ENCODE measurements at places on chromosomes 2 and 18.

DNA sequence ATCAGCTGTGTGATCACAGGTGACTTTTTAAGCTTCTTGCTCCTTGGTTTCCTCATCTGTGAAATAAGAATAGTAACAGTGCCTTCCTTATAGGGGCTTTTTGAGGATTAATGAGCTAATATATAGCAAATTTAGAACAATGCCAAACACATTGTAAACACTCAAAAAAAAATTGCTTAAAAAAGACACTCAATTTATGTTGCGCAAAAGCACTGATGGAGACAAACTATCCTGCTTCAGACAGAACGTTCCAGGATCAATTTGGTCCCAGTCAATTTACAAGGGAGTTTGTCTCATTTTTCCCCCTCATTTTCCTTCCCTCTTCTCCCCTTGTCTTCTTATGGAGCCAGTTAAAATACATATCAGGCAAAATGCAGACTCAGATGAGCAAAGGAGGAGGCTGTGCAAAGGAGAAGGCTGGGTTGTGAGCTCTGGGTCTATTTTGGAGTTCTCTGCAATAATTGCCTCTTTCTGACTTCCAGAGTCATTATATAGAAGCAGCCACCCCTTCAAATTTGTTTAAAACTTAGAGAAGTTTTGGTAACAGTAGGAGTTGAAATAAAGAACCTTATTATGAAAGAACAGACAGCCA is 83.7 kb downstream of the SOCS6 start:
- DNase-seq: no peak

GRCh38 chr2:127437781-127438726 is 19.8 kb downstream of the PROC start:
- no peak for DNase-seq

DNA sequence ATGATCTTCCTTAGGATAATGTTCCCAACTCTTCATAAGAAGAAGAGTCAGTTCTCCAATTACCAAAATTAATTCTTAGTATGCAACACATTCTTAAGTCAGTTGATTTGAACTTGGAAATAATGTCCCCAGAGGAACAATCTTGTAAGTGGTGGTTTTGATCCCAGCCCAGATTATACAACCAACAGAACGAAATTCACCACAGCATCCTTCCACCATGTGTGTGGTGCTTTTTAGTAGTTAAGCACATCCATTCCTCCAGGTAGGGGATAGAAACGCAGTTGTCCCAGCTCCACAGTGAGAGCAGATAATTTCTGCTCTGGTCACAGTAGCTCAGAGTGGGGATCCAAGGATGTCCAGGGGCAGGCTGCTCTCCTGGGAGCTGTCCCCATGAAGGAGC is 161.7 kb upstream of the SLC39A10 start:
- DNase-seq: no peak

GRCh38 chr2:34949316-34949715 is 1350.2 kb upstream of the FAM98A start:
- DNase-seq: no peak

- DNase-seq: no peak
Measured at GRCh38 chr2:127403460-127403859, 14.8 kb upstream of the PROC start.

DNA sequence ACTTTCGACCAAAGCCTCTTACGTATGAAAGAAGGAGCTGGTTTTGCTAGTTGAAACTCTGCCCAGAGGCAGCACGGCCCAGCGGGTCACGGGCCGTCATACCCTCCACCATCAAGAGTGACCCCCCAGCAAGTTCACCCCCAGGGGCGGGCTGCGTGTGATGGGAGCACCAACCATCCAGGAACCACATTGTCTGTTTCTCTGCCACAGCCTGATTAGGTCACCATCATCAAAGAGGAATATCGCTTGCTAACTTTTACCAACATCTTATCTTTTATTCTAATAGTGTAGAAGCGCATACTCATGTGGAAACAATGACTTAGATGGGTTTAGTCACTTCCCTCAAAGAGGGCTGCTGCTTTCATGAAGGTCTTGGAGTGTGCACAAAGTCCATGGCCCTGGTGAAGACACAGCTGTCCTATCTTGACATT is 116.6 kb upstream of the SMIM21 start:
- DNase-seq: no peak

DNA sequence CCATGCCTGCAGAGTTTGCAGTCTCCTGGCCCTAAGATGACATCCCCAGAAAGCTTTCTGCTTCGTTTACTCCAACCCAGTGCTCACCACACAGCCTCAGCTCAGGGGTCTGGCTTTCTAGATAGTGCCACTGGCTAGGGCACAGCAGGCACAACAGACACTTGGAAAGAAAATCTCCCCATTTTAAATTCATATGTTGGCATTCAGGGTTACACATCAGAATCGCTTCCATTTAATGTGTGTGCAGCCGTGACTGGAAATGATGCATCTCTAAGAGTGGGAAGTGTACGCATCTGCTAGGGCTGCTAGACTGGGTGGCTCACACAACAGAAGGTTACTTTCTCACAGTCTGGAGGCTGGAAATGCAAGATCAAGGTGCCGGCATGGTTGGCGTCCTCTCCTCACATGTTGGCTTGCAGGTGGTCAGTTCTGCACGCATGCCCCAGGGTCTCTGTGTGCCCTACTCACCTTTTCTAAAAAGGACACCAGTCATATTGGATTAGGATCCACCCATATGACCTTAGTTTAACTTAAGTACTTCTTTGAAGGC is 329.4 kb upstream of the RAB12 start:
- DNase-seq: no peak

DNA sequence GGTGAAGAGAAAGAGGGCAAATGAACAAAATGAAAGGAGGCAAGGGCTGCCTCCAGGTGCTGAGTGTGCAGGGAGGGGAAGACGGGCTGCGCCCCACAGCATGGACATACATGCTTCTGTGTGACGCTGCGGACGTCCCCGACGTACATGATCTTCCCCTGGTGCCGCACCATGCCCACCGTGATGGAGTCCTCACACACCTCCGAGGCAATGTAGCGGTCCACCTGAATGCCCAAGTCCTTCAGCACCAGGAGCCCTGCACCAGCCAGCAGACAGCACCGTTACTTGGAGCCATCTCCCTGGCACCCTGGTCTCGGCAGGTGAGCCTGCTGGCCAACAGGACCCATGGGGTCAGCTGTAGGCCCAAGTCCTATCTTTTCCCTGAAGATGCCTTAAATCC is 73.1 kb upstream of the POMC start:
- no peak for DNase-seq

DNA sequence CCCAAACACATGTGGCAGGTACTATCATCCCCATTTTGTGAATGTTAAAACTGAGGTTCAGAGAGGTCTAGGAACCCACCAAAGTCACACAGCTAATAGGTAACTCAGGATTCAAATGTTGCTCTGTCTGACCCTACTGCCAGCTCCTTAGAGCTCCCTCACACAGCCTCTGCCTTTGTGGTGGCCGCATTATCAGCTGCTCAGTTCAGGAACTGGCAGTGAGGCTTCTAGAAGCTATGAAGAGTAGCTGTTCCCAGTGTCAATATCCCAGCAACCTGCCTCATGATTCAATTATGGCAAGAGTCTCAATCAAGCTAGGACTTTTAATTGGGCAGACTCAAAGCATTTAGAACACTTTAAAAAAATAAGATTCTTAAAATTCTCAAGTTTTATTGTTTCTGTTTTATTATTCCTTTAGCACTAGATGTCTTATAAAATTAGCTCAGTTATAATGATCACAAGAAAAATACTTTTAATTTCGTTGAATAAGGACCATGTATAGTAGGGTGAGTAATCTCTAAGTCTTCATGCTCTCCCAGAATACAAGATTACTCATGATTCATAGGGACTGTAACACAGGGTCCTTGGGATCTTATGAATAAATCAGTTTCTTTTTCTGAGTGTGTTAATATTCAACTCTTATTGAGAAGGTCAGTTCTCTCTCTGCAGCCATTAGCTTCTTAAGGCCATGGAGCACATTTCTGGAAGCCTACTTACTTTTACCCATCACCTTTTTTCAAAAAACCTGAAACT is 342.7 kb downstream of the RND3 start:
- DNase-seq: no peak

GRCh38 chr2:135162786-135163185 is 110.7 kb downstream of the RAB3GAP1 start:
- DNase-seq: no peak

DNA sequence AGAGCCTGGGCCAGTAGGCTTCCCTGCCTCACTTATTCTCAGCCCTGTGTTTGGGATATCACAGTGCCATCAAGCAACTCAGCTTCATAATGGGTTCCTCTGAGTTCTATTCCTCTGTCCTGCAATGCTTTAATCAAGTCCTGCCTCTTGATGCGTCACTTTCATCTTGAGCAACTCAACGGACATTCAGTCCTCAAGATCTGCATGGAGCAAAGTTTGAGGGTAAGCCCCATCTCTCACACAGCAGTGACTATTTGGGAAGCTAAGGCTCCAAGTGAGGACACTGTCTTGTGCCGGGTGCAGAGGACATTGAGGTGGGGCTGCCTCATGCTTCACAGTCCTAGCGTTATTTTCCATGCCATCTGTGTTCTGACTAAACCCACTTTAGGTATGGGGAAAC is 50.9 kb upstream of the PLB1 start:
- DNase-seq: no peak

GRCh38 chr2:133418021-133418420 is 150.2 kb downstream of the NCKAP5 start:
- no peak for DNase-seq

- DNase-seq: no peak
Measured at GRCh38 chr2:166487171-166487570, 6.9 kb downstream of the SCN7A start.

DNA sequence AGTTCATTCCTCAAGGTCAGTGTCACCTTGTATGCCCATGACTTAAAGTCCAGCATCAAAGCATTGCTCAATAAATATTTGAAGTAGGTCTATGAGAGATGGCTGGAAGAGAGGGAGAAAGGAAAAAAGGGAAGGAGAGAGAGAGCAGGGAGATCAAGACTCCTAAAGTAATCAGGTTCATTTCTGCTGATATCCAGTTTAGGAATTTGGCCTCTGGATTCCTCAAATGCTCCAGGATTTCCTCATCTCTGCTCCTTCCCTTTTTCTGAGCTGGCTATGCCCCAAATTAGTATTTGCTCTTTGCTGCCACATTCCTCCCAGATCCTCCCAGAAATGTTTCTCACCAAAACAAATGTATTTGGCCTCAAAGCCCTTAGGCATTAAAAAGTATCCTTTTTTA is 739.4 kb upstream of the CHAC2 start:
- no peak for DNase-seq

- DNase-seq: no peak
Measured at GRCh38 chr18:44579745-44580144, 100.9 kb upstream of the SETBP1 start.

GRCh38 chr2:128666596-128666995 is 347.9 kb upstream of the HS6ST1 start:
- DNase-seq: no peak

DNA sequence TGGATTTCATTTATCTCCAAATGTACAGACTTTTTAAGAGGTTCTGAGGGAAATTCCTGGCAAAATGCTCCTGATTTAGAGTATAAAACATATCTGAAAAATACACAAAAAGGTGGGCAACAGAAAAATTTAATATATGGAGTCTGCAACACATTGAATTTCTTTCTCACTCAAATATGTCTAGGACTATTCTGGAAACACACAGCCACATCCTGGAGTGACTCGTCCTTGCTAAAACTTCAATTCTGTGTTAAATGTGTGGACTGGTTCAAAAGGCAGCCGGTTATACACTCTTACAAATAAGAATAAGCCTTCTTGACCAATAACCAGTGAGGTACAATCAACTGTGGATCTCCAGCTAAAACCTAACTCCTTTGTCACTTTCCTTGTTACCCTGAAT is 44.1 kb upstream of the RND3 start:
- no peak for DNase-seq

GRCh38 chr18:36041146-36041545 is 26.2 kb downstream of the RPRD1A start:
- no peak for DNase-seq

- no peak for DNase-seq
Measured at GRCh38 chr2:190849774-190850173, 30.8 kb upstream of the GLS start.

DNA sequence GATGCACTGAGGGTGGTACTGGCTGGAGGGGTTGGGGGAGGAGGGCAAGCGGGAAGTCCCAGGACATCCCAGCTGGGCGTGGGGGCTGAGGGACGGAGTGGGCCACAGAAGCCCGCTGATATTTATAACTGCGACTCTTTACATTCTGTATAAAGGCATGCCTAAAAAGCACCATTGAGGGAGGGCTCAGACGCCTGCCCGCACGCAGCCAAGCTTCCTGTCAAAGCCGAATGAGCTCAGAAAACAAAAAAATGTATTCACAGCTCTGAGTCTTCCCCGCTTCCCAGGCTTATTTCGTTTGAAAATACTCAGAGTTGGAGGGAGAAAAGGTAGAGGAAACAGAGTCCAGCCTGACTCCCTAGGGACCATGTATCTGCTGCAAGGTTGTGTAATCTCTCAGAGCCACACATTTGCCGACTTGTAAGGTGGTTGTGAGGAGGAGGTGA is 170.1 kb upstream of the HAAO start:
- no peak for DNase-seq

- no peak for DNase-seq
Measured at GRCh38 chr2:32838949-32839348, 107.8 kb upstream of the LTBP1 start.

DNA sequence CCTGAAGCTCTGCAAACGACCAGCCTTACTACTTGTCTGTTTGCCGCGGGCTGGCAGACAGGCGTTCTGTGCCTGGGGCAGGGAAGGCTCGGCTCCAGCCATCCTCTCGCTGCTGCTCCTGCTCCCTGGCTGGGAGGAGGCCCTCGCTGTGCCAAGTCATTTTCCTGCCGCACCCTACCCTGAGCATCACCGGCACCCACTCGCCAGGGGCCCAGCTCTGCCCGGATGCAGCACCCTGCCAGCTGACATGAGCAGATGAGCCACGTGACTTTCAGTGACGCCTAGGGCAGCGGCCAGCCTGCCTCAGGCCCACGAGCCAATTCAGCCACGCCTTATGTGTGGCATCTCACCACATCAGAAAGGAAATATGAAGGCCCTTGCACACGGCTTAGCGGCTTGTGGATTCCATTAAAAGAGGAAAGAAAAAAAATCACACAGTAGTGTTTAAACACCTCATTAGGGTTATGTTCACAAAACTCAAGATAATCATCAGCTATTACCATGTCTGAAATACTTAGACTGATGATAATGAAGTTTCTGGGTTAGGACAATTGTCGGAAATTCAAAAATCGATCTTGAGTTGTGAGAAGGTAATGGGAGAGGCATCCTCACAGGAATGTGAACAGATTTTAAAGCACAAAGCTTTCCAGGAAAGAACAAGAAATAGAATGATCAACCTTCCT is 250.5 kb downstream of the TWIST2 start:
- no peak for DNase-seq

GRCh38 chr2:216752855-216753505 is 57.6 kb upstream of the IGFBP5 start:
- DNase-seq: no peak

Data from NCI-H345 (cell line).